ENCODE measurements at places on chromosomes 3 and 15.

- DNase-seq, result no peak
These were observed 327.5 kb upstream of the TBL1XR1 start for GRCh38 chr3:177524742-177525141.

GRCh38 chr15:71221417-71221816, 106.1 kb downstream of the THSD4 start:
- DNase-seq, result no peak

GRCh38 chr3:179100652-179101051, 29.0 kb upstream of the ZMAT3 start:
- peak; percentile 15 for DNase-seq

DNA sequence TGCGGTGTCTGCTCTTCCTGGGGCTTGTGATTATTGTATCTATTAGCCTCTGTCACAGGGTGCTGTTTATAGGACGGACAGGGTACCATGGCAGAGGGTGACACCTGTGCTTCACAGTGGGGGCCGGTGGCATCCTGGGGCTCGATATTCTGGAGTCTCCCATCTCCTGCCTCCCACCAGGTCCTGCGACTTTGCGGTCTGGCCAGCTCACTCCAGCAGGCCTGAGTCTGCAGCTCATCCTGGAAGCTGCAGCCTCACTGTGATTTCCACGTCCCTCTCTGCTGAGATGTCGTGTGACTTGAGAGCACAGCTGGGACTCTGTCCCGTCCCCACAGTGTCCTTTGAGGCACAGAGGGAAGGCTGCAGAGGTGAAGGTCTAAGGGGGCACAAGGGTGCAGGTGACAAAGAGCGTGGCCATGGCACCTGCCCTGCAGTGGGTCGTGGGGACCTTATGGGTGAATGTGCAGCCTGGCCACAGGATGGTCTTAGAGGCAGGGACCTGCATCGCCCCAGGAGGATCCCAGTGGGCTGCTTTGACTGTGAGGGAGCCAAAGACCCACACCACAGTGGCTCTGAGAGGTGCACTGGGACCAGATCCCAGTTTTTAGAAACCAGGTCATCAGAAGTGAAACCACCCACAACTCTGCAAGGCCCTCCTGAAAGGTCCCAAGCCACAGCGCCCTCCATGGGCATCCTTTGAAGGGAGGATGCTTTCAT, 172.8 kb downstream of the KLF13 start:
- DNase-seq, result no peak

GRCh38 chr3:134074790-134075567, 45.3 kb upstream of the SLCO2A1 start:
- no peak for DNase-seq

- DNase-seq, result peak; percentile 12
These were observed 170.5 kb upstream of the TGFBR2 start for GRCh38 chr3:30435861-30436331.

DNA sequence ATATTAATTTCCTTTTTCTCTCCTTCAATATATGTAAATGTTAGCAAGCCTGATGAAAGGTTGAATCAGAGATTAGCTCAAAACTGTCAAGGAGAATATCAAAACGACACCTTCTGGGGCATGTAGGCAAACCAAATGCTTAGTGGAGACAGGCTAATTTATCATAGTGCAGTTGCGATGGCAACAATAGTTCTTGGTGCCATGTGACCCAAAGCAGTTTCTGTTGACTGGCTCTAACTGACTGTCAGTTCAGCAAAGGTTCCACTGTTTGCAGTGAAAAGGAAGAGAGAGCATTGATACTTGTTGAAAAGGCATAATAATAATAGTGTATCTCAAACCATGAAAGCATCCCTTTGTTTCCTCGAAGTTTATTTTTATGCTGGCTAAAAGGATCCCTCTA, 513.9 kb downstream of the NLGN1 start:
- DNase-seq, result no peak

- peak; percentile 27 for DNase-seq
These were observed 9.3 kb downstream of the RFTN1 start for GRCh38 chr3:16504242-16504641.

DNA sequence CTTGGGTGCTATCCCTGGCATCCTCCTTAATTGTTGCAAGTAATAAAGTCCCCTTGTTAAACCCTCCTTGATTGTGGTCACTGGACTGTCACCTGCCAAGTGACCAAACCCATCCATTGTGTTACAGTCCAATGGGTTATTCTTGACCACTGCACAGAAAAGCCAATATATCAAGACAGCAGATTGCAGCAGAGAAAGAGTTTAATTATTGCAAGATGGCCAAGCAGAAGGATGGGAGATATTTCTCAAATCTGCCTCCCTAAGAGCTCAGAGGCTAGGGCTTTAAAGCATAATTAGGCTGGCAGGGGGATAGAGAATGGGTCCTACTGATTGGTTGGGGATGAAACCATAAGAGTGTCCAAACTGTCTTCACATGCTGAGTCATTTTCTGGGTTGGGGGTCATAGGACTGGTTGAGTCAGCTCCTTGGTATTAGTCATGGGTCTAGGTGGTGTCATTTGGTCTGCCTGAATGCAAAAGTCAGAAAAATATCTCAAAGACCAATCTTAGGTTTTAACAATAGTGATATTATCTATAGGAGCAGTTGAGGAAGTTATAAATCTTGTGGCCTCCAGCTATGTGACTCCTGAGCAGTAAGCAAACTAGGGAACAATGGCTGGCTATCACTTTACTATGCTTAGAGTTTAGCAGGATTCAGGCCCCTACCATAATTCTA, 19.1 kb upstream of the XYLB start:
- DNase-seq, result peak; percentile 12

GRCh38 chr3:115784739-115785536, 161.6 kb downstream of the GAP43 start:
- peak; percentile 73 for DNase-seq

GRCh38 chr3:181626036-181626435, 85.7 kb upstream of the SOX2 start:
- DNase-seq, result no peak

- DNase-seq, result no peak
These were observed 848 bp upstream of the GOLGA8B start for GRCh38 chr15:34584330-34584668.

GRCh38 chr3:146350852-146351251, 99.9 kb upstream of the PLSCR4 start:
- no peak for DNase-seq

- DNase-seq, result no peak
These were observed 52.4 kb downstream of the CHL1 start for GRCh38 chr3:248864-249520.

DNA sequence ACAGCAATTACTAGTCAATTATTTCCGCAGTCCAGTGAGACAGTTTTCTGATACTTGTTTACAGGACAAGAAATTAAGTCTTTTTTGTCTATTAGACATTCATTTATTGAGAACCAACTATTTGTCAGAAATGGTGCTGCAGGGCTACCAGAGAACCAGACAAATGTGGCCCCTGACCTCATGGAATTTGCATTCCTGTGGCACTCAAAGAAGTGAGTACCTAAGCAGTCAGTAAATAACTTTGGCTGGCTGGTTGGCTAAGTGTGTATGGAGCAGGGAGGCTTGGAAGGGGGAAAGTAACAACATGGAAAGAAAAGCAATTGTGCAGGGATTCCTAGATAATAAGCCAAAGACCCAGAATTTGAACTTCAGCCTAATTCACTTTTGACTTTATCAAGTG, 837.0 kb upstream of the CFAP20DC start:
- no peak for DNase-seq

- peak; percentile 7 for DNase-seq
These were observed 50.8 kb downstream of the RBMS3 start for GRCh38 chr3:29331456-29332194.

- no peak for DNase-seq
These were observed 69.9 kb downstream of the RHCG start for GRCh38 chr15:89426500-89426899.

DNA sequence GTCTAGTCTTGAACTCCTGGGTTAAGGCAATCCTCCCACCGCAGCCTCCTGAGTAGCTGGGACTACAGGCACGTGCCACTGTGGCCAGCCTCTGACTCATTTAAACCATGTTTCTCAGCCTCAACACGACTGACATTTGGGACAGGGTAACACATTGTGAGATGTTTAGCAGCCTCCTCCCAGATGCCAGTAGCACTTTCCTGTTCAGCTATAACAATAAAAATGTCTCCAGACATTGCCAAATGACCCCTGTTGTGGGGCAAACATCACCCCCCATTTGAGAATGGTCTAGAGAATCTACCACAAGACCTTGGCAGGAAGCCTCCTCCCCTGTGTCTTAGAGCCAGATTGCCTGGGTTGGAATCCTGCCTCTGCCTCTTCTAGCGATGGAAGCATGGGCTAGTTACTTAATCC, 8.4 kb downstream of the TMEM40 start:
- DNase-seq, result peak; percentile 76

- DNase-seq, result peak; percentile 10
These were observed 204.9 kb downstream of the TIGIT start for GRCh38 chr3:114498539-114499370.

- no peak for DNase-seq
These were observed 81.2 kb downstream of the ZNF621 start for GRCh38 chr3:40605960-40606359.

DNA sequence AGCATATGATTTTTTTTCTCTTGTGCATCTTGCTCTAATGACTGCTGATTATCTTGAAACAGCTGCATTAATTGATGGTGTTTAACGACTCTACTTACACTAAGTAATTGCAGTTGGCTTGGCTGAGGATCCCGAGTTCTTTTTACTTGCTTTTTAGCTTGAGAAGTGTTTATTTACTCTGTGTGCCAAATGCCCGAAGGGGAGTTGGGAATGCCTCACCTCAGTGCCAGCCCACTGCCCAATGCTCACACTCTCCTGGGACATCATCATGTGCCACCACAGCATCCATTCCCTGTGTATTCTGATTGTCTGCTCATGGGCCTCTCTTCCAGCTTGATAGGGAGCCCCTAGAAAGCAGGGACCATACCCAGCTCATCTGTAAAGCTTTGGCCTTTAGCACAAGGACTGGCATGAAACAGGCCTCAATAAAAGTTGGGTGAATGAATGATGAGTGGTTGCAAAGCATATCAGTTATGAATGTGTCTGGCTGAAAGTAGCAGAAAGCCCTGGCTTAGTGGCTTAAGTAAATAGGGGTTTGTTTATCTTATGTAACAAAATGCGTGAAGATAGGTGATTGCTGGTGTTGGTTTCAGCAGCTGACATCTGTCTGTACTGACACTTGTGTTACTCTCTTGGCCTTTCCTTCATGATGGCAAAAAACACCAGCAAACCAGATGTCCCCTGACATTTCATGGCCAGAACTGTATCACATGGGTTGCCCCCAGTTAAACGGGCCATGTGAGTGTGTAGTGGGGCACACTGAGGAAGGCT, 8.1 kb downstream of the PXYLP1 start:
- DNase-seq, result no peak

DNA sequence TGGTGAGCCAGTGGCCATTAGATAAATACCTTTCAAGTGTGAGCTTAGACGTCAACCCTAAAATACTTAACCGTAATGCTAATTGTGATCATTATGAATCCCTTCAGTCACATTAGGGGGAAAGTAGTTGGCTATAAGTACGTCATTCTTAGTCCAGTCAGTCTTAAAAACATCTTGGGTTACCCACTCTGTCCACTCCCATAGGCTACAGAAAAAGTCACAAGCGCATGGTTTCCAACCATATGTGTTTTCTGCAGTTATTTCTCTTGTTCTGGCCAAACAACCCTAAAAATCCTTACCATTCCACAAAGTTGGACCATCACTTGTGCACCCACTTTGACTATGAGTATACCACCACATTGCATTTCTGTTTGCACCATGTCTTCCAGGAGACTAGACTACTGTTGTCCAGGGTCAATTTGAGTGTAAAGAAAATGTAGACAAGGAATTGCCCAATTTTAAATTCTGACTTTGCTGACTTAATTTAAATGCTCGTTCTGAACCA, 3.3 kb downstream of the RPL15 start:
- no peak for DNase-seq

DNA sequence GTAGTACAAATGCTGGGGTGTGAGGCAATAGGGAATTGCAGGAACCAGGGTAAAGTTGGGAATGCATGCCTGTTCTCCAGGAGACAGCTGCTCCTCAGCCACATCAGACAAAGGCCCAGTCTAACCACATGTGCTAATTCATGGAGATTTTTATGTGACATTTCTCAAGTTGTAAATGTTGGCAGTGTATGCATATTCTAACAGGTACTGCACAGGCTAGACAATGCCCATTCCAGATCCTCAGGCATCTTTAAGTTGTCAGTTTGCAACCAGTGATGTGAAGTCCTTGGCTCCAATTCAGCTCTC, 84.9 kb downstream of the EEFSEC start:
- no peak for DNase-seq

GRCh38 chr15:79084308-79084968, 6.1 kb downstream of the RASGRF1 start:
- DNase-seq, result no peak
